Nephron progenitor cell (in vitro differentiated cells): ENCODE measurements at places on chromosomes 4 and X.

DNA sequence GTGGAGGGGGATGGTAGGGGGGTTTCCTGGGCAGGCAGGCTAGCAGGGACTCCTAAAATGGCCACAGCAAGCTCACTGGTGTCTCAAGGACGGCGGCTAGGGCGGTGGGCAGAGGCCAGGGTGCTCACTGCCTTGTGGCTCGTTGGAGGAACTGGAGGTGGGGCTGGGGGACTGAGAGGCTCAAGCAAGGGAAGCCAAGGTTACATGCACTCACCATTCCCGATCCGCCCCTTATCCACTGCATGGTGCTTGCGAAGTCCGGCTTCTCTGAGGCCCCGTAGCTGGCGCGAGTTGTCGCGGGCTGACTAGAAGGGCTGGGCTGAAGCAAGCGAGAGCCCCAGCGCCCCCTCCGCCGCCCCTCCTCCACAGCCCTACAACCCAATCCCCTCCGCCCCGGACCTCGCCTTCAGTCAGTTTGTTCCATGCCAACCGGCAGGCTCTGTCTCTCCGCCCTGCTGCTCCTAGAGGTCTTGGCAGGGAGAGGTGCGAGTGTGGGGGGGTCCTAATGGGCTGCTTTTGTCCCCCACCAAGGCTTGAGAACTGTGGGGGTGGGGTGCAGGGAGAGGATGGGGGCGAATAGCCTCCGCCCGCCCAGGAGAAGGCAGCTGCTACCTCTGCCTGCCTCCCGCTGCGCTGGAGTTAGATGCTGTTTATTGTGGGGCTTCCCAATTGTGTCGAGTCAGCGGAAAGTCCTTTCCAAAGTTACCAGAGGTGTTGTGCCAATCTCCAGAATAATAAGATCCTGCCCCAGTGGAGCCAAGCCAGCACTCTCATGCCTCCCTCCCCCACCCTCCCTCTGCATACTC lies at the start of gene ARHGEF9:
Gene ARHGEF9, minus strand, starts transcription at position 313 of the 806 bp plus-strand sequence. Its CDS starts 69 bp downstream, at position 244.
- peak; percentile 69 for DNase-seq

GRCh38 chr4:39682138-39682537 lies 15.8 kb upstream of the UBE2K start:
- no peak for DNase-seq

DNA sequence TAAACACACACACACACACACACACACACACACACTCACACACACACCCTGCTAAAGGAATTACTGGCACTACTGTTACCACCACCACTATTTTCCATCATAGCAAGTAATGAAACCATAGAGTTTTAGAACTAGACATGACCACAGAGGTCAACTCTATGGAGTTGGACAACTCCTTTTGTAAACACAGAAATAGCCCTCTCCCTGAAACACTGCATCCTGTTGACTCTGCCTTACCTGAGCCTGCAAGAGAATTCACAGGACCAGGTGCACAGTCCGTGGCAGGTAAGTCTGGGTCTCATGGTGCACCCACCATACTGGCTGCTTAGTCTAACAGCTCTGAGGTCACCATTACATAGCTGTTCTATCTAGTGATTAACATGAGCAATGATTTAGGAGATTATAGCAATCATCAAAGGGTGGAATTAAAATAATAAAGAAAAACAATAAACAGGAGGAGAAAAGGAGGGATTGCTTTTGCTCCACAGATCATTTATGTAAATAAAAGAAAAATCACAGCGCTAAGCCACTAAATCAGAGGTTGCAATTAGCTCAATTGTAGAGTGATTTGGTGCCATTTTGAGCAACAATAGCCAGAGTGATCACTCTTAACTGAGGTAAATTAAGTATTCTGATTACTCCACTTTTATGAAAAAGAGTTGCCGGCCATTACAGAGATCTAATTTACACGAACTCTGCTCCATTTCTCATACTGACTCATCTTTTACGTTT lies 340.0 kb upstream of the RASGEF1B start:
- DNase-seq = no peak

- no peak for DNase-seq
These were observed 51.7 kb upstream of the C1QTNF7 start for GRCh38 chr4:15376145-15376544.

DNA sequence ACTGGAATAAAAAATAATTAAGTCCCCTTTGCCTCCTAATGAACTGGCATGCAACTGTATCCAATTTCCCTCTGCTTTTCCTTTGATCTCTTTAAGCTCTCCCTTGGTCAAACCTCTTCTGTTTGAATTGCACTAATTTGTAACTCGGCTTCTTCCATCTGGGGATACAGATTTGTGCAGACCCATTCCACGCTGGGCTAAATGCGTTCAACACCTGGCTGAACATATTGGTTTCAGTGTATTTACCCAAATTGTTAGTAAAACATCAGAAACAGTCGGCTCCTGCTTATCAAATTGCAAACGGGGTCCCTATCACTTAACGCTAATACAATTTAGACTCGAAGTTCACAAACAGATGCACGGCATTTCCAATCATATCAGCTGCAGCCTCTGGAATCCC lies 124.9 kb upstream of the TAPT1 start:
- no peak for DNase-seq

- no peak for DNase-seq
These were observed 42.5 kb downstream of the TFDP3 start for GRCh38 chrX:133175605-133176004.

GRCh38 chr4:71683309-71683708 lies 100.6 kb downstream of the GC start:
- no peak for DNase-seq

DNA sequence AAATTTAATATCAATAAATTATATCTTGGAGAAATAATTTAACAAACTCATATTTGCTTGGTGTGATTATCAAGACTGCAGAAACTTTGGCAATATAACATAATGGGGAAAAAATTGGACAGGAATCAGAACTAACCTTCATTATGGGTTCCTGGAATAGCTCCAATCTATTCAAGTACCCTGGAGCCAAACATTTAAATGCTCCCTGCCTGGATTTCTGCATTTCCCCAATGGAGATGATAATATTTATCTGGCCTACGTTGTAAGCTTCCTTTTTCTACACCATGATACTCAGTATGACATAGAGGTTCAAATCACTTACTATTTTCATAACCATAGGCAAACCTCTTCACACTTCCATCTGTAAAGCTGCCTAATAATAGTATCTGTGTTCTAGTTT lies 326.8 kb downstream of the TRIML1 start:
- DNase-seq = no peak

DNA sequence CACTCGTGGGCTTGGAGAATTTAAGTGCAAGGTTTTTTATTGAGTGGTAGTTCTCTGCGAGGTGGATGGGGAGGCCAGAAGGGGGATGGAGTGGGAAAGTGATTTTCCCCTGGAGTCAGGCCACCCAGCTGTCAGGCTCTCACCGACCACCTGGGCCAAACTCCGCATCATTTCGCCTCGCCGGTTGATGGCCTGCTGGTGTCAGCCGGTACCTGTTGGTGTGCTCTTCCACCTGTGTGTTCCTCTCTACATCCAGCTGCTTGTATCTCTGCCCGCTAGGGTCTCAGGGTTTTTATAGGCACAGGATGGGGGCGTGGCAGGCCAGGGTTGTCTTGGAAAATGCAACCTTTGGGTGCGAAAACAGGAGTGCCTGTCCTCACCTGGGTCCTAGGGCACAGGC lies 200.9 kb downstream of the DACH2 start:
- no peak for DNase-seq

DNA sequence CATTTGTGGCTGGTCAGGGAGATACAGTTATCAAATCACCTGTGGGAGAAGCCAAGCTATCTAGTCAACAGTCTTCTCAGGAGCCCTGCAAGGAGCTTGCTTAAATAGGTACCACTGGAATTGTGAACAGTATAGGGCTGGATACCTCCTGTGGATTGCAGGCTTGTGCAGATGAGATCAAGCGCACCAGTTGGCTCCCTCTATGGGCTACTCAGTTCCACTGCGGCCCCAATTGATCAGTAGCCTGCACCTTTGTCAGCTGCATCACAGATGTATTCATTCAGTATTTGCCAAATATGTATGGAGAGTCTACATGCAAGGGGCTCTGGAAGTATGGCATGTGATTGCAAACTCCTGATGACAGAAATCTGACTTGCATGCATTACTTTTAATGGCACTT lies 28.6 kb downstream of the TEX13A start:
- DNase-seq = peak; percentile 28

GRCh38 chr4:111689731-111690130 lies 455.5 kb upstream of the FAM241A start:
- DNase-seq = no peak

DNA sequence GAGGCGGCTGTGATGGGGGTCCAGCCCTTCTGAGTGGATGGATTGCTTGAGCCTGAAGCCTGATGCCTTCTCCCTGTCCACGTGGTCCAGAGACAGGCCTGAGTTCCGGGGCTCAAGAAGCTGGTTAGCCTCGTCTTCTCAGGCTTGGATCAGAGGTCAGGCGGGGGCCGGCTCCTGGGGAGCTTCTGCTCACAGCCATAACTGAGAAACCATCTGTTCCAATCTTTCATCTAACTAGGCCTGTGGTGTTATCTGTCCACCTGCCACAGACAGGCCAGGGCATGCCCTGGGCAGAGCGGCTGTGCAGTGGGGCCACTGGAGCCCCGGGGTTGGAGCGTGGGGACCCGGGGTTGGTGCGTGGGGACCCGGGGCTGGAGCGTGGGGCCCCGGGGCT lies 63.1 kb downstream of the SORCS2 start:
- no peak for DNase-seq

DNA sequence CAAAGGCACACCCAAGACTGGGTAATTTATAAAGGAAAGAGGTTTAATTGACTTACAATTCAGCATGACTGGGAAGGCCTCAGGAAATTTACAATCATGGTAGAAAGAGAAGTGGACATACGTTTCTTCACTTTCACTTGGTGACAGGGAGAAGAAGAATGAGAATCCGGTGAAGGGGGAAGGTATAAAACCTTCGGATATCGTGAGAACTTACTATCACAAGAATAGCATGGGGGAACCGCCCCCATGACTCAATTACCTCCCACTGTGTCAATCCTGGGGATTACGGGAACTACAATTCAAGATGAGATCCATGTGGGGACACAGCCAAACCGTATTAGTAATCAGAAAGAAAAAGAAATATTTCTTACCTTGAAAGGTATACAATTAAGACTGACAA lies 782.9 kb upstream of the HS3ST1 start:
- no peak for DNase-seq

DNA sequence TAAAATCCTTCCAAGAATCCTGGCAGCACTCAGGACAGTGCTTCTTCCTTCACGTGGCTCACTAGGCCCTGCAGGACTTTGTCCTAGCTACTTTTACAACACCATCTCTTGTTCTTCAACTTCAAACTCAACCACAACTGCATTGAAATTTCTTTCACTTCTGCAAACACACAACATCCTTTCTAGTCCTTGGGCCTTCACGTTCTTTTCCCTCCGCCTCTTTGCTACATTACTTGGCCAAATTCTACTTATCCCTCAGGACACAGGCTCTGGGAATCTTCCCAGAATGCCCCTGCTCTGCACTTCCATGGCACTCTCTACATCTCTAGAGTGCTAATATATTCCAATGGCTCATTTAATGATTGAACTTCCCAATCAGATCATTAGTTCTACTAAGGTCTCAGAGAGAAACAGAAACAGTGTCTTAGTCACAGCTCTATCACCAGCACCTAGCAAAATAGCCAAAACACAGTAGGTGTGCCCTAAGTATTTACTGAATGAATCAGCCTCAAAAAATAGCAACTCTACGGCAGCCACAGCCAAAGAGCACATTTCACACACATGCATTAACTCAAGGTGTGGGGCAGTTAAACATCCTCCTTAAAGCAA lies 73.3 kb downstream of the MANBA start:
- DNase-seq = no peak

DNA sequence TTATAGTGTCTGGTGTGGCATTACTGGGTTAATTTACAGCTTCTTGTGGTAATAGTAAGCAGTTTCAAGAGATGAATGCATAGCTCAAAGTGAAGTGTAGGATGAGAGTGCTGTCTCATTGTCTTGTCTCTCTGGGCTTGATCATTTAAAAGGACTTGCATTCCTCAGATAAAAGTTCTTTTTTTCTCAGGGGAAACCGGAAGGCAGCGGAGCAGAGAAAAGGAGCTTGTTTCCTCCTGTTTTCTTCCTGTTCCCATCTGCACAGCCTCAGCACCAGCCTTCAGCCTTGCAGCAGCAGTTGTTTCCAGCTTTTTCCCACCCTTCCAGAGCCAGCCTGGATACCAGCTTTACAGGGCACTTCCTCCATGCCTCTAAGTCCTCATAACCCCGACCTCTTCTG lies 61.4 kb upstream of the LGI2 start:
- no peak for DNase-seq

DNA sequence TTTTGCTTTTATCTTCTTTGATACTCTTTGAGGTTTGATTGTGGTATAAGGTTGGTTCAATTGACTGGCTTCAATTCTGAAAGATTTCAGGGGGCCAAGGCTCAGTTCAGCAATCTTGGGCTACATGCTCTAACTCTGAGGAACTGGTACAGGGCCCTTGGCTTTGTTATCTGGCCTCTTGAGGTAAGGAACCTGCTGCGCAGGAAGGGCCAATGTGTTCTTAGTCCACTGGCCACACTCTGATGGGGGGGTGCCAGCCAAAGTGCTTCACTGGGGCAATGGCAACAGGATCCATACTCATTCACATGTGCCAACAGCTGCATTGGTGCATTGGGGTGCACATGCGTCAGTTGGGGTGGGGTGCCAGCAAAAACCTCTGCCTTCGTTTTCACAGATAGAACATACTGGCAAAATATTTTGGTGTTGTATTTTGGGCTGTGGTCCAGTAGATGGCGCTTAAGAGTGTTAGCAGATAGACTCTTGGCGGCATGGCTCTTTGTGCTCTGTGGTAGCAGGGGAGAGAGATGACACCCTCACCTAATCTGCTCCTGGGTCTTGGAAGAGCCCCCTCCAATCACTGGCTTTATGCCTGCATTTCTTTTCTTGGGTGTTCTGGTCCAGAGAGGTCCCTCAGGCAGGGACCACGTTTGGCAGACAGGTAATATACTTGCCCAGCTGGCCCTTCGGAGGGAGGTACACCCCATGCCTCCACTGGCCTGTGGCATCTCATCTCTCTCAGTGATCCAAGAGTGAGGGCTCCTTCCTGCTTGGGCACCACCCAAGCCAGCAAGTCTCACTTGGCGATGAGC lies 42.9 kb downstream of the NDST3 start:
- DNase-seq = no peak

DNA sequence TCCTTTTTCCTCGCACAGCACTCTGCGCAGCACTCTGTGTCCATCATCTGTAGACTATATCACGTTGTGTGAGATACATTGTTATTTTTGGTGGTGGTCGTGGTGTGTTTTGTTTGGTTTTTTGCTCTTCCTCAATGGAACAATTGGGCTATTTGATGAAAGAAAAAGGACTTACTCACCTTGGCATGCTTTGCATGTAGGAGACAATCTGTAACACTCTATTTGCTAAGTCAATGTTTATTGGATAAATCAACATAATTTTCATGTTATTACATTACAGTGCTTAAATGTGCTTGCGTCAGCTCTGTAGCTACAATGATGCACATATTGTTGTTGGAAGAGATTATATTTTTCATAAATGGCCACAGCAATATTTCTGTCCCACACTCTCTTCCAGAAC lies 12.5 kb upstream of the CD99 start:
- no peak for DNase-seq

- no peak for DNase-seq
These were observed 115.7 kb upstream of the ZXDA start for GRCh38 chrX:58025979-58026378.

- DNase-seq = no peak
These were observed 10.3 kb upstream of the SLC10A4 start for GRCh38 chr4:48472794-48473193.
